PC-3 (cell line): ENCODE measurements at places on chromosomes 13 and 19.

- DNase-seq, result no peak
These were observed 6.2 kb downstream of the MRPS31 start for GRCh38 chr13:40764587-40765403.

- peak; percentile 60 for DNase-seq
These were observed 136.3 kb upstream of the UFM1 start for GRCh38 chr13:38213314-38213713.

DNA sequence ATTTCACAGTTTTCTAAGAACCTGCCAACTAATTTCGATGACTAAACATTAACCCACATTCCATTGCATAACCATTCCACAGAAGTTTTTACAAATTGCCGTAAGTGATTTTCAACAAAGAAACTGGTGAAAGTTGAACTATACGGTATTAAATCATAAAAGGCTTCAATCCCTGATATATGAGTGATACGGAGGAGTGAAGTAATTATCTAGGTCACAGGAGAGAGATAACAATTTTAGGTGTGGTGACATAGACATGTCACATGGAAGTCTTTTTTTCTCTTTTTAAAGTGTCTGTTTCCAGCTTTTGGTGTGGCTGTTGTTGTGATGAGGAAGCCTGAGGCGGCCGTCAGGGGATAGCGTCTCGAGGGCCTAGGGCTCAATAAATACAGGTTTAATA, 29.4 kb downstream of the TBC1D4 start:
- no peak for DNase-seq

GRCh38 chr19:55276720-55277430, 3.0 kb downstream of the HSPBP1 start:
- no peak for DNase-seq

GRCh38 chr19:10800488-10800887, 35.5 kb downstream of the TMED1 start:
- no peak for DNase-seq

DNA sequence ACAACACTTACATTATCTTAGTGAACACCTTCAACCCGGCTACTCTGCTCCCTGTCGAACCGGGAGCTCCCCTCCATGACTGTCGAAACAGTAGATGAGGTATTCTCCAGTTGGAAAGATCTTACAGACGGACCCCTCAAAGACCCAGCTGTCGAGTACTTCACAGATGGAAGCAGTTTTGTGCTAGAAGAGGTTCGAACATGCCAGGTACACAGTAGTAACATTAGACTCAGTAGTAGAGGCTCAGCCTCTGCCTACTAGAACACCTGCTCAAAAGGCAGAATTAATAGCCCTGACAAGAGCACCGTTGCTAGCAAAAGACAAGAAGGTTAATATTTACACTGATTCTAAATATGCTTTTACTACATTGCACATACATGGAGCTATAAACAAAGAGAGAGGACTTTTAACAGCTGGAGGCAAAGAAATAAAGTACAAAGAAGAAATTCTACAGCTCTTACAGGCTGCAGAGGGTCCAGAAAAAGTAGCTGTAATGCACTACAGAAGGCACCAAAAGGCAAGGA, 13.6 kb upstream of the SLC15A1 start:
- no peak for DNase-seq

GRCh38 chr19:54928299-54928698, 19.0 kb downstream of the NLRP7 start:
- DNase-seq, result no peak

DNA sequence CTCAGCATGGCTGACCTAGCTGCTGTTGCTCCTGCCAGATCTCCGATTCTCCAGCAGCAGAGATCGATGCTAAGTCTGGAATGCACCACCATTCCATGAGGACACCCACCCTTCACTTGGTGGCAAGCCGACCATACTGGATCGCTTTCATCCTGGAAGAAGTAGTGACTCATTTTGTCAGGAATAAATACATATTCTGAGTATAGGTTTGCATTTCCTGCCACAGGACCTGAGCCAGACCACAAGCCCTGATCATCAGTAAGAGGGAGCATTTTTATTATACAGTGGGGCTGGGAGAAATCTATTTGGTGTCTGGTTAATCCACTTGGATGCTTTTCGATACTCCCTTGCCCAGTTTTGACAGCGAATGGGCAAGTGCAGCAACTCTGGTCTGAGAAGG, 10.9 kb upstream of the KCTD15 start:
- DNase-seq, result peak; percentile 70

GRCh38 chr13:89455741-89456140, 1784.6 kb downstream of the SLITRK5 start:
- peak; percentile 60 for DNase-seq

GRCh38 chr19:950352-951066, 24.7 kb downstream of the ARID3A start:
- no peak for DNase-seq

- no peak for DNase-seq
These were observed 6.9 kb downstream of the SYDE1 start for GRCh38 chr19:15114153-15114540.

GRCh38 chr13:24071423-24072075, 89.0 kb upstream of the SPATA13 start:
- peak; percentile 60 for DNase-seq

GRCh38 chr19:49530708-49531107, 2.9 kb downstream of the RCN3 start:
- DNase-seq, result no peak

- no peak for DNase-seq
These were observed 182.3 kb downstream of the MZT1 start for GRCh38 chr13:72545030-72545719.

DNA sequence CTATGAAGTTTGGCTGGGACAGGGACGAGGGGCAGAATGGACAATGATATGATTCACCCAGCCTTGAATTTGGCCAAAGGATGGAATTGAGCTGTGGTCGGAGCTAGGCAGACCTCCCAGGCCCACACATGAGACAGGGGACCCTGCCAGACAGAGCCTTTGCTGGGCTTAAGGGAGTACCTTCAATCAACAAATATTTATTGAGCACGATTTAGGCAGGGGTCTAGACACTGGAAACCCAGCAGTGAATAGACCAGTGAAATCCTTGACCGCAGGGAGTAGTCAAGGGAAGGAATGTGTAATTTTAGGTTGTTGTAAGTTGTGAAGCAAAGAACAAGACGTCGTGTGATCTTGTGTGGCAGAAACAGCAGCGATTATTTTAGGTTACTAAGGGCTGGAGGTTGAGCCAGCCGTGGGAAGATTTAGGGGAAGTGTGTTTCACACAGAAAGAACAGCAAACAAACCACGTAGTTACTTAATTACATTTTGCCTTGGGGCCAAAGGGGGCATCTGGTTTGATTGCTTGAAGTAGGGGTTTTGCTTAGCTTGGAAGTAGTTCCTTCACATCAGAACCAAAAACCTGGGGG, 16.9 kb upstream of the AP1M2 start:
- DNase-seq, result no peak

GRCh38 chr19:2627855-2628254, 74.6 kb downstream of the GNG7 start:
- DNase-seq, result peak; percentile 60

GRCh38 chr19:41708481-41708880, at the start of gene CEACAM5:
TSS of gene CEACAM5 (plus strand) at chr19:41708626. CDS start at chr19:41708732, 106 bp downstream.
- DNase-seq, result no peak

DNA sequence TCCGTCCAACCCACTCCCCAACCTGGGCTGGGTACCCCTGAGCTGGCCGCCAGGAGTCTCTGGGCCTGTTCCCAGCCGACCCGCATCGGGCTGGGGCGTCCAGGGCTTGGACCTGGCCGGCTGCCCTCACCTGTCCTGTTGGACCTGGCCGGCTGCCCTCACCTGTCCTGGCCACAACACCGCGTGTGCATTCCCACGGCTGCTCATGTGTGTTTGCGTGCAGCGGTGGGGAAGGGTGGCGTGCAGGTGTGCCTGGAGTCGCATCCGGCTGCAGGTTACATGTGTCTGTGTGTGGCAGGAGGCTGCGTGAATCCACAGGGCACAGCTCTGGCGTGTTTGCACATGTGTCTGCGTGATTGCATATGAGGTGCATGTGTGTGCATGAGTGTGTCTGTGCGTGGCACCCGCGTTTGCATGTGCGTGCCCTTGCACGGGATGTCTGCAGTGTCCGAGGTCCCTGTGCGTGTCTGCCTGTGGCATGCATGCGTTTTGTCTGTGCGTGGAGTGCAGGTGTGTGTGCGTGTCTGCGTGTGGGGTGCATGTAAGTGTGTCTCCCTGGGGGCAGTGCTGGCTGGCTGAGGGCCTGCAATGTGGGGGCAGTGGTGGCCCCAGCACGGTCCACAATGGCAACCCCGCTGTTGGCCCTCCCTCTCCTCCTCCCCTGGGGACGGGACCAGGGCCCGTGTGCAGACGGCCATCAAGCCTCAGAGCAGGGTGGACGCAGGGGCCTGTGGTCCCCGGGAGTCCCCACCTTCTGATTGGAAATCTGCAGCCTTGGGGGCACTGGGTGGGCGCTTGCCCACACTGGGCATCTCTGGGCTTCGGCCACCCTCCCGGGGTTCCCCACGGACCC, 3.4 kb downstream of the EFNA2 start:
- no peak for DNase-seq

DNA sequence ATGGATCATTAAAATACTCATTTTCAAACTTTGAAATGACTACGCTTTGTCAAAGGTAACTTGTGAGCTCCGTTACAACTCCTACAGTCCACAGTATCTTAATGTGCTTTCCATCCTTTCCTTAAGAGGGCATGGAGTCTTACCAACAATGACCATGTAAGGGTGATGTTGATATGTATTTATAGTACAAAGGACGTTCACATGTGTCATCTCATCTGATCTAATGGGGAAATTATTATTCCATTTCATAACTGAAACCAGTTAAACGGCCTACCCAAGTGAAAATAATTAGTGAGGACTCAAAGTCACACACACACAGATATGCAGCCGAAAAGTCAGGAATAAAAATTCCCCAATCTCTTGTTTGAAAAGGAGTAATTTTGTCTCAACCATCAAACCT, 9.6 kb downstream of the USP12 start:
- no peak for DNase-seq

DNA sequence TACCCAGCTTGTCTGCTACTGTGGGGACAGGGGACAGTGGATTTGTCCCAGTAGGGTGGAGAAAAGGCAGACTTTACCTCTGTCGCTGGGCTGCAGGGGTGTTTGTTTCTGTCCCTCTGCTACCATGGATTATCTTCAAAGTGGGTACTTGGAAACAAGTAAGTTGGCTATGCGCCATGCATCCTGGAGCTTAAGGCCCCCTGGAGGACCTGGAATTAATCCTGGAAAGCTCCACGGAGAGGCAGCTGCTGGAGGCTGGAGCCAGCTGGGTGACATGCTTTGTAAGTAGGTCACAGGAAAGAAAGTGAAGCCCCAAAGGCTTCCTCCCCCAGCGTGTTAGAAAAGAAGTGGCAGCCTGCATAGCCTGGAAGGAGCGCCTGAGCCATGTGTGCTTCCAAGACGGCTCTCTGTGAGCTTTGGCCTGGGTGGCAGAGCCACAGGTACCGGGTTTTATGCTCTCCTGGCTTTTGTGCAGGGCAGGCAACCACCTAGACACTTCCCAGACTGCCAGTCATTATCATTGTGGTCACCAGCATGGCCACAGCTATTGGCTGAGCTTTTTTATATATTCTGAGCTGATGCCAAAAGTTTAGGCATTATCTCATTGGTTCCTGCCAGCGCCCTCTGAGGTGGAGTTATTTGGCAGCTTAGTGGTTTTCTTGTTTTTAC, 9.5 kb downstream of the B3GLCT start:
- no peak for DNase-seq

GRCh38 chr13:53941588-53942190, 913.1 kb downstream of the OLFM4 start:
- no peak for DNase-seq

GRCh38 chr13:104253063-104253680, 1187.0 kb upstream of the SLC10A2 start:
- DNase-seq, result no peak

DNA sequence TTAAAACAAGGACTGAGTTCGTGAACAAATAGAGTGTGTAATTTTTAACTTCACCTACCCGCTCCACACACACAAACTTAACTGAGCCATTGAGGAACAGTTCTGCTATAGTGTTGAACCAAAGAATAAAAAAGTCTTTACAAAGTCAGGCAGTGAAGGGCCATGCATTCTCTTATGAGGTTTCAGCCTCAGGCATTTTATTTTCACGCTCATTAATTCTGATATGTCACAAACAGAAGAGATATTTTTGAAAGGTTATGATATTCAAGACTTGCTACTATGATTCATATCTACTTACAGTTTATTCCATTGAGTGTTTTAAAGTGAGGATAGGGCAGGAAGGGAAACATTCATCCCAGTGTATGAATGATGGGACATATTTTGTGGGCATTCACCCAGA, 282.2 kb downstream of the SLITRK5 start:
- DNase-seq, result no peak

DNA sequence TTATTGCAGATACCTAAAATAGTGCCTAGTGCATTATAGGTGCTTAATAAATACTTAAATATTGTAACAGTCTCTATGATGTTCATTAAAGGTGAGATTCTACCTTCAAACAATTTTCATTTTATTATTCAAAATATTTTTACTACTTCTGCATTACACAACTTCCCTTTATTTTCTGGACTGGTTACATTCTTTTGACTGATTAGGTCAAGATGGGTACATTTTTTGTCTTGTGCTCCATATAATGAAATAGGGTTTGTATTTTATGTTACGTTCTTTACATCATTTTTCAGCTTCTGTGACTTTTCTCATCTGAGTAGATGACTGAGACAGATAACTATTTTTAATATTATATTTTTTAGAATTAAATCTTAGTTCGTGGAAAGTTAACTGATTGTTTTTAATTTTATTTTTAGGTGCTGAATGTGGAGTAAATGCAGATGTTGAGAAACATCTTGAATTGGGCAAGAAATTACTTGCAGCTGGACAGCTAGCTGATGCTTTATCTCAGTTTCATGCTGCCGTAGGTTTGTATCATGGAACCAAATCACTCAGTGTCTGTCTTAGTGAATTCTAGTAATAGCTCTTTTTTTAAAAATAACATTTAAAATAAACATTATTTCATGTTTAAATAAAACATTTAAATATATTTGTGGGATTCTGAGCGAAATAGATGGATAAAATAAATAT, 32.0 kb downstream of the DNAJC3 start:
- no peak for DNase-seq

GRCh38 chr19:39568604-39569003, 28.6 kb upstream of the EID2 start:
- peak; percentile 56 for DNase-seq
